ENCODE measurements at places on chromosomes 3 and 15. TPM values are rescaled to one million over a fixed set of nuclear protein-coding genes. Genes with fewer than 3 reads are reported as not detected.

- no peaks in the 10 kb centered on the region for H3K4me1 ChIP-seq
- no peak for DNase-seq
- H3K27me3 ChIP-seq: no peaks in the 10 kb centered on the region
- H3K36me3 ChIP-seq: no peaks in the 10 kb centered on the region
- no peak overlapping the region for H3K4me3 ChIP-seq
- no peak overlapping the region for H3K27ac ChIP-seq
Measured at GRCh38 chr3:95334461-95334860, 1271.6 kb downstream of the NSUN3 start.

Gene CFAP92
- 0.68 TPM for total RNA-seq

Gene FBXO40
- total RNA-seq: not detected

- no peaks in the 10 kb centered on the region for H3K27me3 ChIP-seq
- no peaks in the 10 kb centered on the region for H3K36me3 ChIP-seq
- H3K27ac ChIP-seq: no peak overlapping the region
- no peaks in the 10 kb centered on the region for H3K4me1 ChIP-seq
- DNase-seq: no peak
Measured at GRCh38 chr3:5464649-5465048, 277.1 kb downstream of the EDEM1 start.

DNA sequence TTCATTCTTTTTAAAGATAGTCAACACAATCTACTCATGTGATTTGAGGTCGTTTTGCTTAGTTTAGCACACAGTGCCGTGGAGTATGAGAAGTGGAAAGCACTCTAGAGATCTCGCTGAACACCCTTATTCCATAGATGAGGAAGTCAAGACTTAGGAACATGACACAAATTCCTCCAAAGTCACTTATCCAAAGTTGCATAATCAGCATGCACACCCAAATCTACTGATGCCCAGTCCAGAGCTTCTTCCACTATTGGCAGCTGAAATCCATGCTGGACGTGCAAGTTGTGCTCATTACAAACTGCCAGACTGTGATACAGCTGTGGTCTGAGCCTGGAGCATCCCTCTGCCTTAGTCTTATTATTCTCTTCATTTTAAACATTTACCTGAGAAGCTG is 83.5 kb upstream of the ZNF280D start:
- H3K4me3 ChIP-seq: no peak overlapping the region
- H3K4me1 ChIP-seq: peaks cover 25% of the 10 kb centered on the region
- H3K36me3 ChIP-seq: no peaks in the 10 kb centered on the region
- DNase-seq: no peak
- H3K27me3 ChIP-seq: no peaks in the 10 kb centered on the region

Gene ANKUB1
- total RNA-seq: not detected

DNA sequence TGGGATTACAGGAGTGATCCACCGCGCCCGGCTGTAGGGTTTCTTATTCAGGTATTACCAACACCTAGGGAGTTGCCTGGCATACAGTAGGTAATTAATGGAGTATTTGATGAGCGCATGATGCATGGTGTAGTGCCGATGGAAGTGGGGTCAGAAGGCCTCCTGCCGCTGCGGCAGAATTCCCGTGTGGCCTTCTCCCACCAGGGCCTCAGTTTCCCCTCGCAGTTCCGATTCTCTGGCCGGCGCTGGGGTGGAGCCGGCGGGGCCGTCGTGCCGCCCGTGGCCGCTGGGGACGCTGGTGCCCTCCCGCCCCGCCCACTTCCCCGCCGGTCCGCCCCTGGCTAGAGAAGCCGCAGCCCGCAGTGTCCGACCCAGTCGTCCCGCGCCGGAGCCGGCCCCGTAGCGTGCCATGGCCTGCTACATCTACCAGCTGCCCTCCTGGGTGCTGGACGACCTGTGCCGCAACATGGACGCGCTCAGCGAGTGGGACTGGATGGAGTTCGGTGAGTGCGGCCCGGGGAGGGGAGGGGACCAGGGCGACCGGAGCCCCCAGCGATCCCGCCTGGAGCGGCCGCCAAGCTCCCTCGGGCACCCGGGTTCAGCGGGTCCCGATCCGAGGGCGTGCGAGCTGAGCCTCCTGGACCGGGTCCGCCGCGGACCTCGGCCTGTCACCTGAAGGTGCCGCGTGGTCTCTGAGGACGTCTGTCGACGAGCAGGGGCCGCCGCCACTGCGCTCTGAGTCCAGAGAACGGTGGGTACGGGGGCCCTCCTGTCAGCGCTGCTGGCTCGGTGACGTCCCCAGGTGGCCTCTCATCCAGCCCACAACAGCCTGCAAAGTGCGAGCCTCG is at the start of gene IRAK2:
IRAK2 (plus strand) TSS at position 374 of the 848 bp plus-strand sequence; CDS start at position 410, 36 bp downstream.
- H3K27me3 ChIP-seq: no peaks in the 10 kb centered on the region
- DNase-seq: peak; percentile 31
- H3K4me1 ChIP-seq: peaks cover 9% of the 10 kb centered on the region
- H3K27ac ChIP-seq: peak within 1 kb of the TSS; percentile 60
- H3K36me3 ChIP-seq: no peaks in the 10 kb centered on the region

Gene ZNF860
- 0.71 TPM for total RNA-seq

- DNase-seq: no peak
- no peak overlapping the region for H3K27ac ChIP-seq
- no peaks in the 10 kb centered on the region for H3K27me3 ChIP-seq
- peaks cover 42% of the 10 kb centered on the region for H3K4me1 ChIP-seq
- H3K36me3 ChIP-seq: no peaks in the 10 kb centered on the region
- no peak overlapping the region for H3K4me3 ChIP-seq
Measured at GRCh38 chr3:105806359-105806758, 62.5 kb downstream of the CBLB start.

GRCh38 chr3:119223511-119223910 is 17.2 kb downstream of the B4GALT4 start:
- H3K27me3 ChIP-seq: no peaks in the 10 kb centered on the region
- peaks cover 35% of the 10 kb centered on the region for H3K36me3 ChIP-seq
- DNase-seq: no peak
- H3K4me3 ChIP-seq: no peak overlapping the region

GRCh38 chr15:31782016-31782783 is 248.1 kb upstream of the CHRNA7 start:
- no peaks in the 10 kb centered on the region for H3K36me3 ChIP-seq
- no peak for DNase-seq
- H3K27ac ChIP-seq: no peak overlapping the region

Gene EPB42
- total RNA-seq: not detected

Gene KBTBD13
- total RNA-seq: 3.1 TPM

Data from thoracic aorta (tissue), 2 donors.